ENCODE measurements at places on chromosomes 11 and 22.

- DNase-seq = no peak
Observed at GRCh38 chr11:57313788-57314135, 11.0 kb downstream of the TNKS1BP1 start.

DNA sequence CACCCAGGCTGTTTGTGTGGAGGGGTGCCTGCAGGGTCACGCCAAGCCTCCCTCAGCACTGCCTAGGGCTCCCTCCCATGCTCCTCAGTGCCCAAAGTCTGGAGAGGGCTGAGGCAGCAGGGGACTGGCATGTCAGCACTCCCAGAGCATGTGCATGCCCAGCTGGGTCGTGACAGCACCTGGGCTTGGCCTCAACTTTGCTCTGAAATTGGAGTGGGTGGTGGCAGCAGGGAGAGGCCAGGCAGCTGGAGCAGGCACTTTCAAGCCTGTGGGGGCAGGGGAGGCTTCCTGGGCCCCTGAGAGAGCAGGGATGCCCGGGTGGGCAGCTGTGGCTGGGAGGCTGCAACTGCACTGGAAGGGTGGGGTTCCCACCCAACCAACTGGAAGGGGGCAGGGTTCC lies 35.6 kb upstream of the DDX10 start:
- DNase-seq = no peak

GRCh38 chr11:2222451-2222850 lies 47.9 kb downstream of the ASCL2 start:
- no peak for DNase-seq

GRCh38 chr22:39839917-39840510 lies 53.5 kb downstream of the ENTHD1 start:
- peak; percentile 32 for DNase-seq

DNA sequence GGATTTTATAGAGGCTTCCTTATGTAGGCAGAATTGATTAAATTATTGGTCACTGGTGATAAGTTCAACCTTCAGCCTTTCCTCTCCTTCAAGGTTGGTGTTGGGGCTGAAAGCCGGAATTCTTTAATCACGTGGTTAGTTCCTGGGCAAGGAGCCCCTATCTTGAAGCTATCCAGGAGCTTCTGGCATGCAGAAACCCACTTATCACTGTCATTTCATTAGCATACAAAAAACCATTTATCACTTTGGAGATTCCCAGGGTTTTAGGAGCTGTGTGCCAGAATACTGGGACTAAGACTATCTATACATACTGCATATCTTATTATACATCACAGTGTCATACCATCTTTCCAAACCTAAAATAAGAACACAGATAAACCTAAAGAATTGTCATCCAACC lies 18.5 kb upstream of the MED17 start:
- DNase-seq = no peak

- DNase-seq = no peak
Observed at GRCh38 chr11:119030029-119030328, 698 bp downstream of the SLC37A4 start.

- DNase-seq = no peak
Observed at GRCh38 chr22:50676661-50677492, 4.3 kb downstream of the SHANK3 start.

- no peak for DNase-seq
Observed at GRCh38 chr11:129298988-129299387, 76.7 kb upstream of the BARX2 start.

DNA sequence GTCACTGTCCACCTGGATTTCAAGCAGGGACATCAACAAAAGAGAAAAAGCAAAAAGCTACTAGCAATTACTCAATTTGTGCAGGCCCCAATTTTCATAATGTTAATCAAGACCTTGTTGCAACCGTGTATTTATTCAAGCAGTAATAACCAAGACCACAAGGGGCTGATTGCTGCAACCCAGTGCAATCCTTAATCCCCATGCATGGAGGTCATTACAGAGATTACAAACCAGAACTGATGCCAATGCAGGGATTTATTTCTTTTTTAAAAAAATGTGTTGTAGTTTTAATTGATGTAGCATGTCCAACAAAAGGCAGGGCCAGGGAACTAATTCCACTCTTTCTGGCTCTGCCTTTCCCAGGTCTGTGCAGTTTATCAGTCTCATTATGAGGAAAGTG lies 18.4 kb downstream of the TECTA start:
- DNase-seq = no peak

DNA sequence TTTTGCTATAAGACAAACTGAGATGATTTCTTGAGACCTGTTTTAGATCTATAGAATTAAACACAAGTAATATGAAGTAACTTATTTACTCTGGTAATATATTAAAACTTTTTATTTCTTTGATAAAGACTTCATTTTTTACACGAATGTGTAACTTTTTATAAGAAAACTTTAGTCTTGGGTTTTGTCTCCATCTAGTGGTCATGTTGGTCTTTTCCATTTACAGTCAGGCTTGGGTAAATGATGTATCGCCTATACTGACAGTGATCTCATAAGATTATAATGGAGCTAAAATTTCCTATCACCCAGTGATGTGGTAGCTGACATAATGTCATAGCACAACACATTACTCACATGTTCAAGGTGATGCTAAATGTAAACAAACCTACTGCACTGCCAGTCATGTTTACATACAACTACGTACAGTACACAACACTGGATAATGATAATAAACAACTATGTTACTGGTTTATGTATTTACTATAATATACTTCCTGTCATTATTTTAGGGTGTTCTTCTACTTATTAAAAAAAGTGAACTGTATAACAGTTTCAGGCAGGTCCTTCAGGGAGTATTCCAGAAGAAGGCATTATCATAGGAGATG lies 7.5 kb upstream of the C11orf97 start:
- peak; percentile 73 for DNase-seq

DNA sequence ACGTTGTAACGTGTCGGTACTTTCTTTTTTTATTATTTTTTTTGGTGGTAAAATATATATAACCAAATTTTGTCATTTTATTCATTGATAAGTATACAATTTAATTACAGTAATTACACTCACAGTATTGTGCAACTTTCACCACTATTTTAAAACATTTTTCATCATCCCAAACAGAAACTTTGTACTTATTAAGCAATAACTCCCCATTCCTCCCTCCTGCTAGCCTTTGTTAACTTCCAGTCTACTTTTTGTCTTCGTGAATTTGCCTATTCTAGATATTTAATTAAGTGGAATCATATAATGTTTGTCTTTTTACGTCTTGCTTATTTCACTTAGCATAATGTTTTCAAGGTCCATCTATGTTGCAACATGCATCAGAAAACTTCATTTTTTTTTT lies 58.5 kb downstream of the STIM1 start:
- no peak for DNase-seq

DNA sequence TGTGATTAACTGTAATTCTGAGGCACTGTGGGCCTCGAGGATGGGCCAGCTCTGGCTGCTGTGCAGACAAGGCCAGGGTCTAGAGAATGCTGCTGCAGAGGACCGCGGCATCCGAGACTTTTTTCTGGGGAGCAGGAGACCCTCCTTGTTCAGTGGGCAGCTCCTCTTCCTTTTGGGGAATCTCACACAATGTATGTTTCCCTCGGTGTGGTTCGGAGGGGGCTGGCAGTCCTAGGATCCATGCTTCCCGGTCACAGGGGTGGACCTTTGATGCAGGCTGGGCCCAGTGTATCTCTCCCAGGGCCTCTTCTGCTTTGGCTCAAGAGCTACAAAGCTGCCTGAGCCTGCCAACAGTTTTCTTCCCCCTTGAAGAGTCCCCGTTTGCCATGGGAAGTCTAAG lies 31.5 kb downstream of the MYEOV start:
- no peak for DNase-seq

DNA sequence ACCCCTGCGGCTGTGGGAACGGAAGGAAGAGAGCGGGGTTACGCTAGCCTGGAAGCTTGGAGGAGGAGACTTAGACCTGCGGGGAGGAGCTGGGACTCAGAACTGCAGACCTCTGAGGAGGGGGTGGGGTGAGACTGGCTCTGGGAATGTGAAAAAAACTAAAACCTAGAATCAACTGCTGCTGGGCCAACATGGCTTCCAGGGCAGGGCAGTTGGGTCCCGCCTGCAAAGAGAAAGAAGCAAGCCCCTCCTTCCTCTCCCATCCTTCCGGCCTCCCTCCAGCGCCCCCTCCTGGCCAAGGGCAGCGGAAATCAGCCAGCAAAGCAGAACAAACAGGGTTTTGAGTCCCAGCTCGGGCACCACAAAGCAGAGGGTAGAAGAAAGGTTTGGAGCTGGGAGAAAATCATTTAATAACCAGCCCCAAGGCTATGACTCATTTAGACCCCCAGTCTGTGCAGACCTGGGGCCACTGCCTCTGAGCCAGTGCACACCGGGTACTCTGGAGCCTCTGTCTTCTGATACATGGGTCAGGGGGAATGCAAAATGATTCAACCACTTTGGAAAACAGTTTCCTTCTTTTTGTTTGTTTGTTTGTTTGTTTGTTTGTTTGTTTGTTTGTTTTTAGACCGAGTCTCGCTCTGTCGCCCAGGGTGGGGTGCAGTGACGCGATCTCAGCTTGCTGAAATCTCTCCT lies 7.3 kb upstream of the NCF4 start:
- peak; percentile 71 for DNase-seq

DNA sequence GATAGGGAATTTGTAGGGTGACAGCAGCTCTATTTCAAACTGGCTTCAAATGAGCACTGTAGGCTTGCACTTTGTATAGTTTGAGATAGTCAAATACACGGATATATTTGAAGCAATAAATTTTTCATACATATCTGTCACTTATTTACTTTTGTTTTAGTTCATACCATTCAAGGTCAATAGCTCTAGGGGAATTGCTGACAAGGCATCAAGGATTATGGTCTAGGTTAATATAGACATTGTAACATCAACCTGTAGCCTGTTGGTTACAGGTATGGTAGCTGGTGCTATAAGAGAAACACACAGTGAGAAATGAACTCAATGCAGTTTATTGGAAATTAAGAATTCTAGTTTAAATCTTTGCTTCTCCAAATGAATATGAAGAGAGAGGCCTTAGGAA lies 267.6 kb downstream of the SOX6 start:
- no peak for DNase-seq

- no peak for DNase-seq
Observed at GRCh38 chr11:103648670-103649400, 387.6 kb upstream of the DDI1 start.

- DNase-seq = no peak
Observed at GRCh38 chr22:42743501-42743991, 22.9 kb upstream of the A4GALT start.

GRCh38 chr11:60703374-60703773 lies 4.0 kb downstream of the MS4A8 start:
- no peak for DNase-seq

- no peak for DNase-seq
Observed at GRCh38 chr11:86592047-86592591, 80.3 kb downstream of the ME3 start.

DNA sequence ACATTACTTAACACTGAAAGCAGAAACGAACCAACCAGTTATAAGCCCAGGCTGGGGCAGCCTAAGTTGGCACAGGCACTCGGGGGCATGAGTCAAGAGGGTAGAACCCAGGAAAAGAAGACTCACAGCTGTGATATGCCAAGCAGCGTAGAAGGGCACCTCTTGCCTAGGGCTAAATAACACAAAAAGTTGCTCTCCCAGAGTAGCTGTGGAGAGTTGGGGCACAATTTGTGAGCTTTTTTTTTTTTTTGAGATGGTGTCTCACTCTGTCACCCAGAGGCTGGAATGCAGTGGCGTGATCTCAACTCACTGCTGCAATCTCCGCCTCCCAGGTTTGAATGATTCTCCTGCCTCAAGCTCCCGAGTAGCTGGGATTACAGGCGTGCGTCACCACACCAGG lies 8.8 kb downstream of the CLMP start:
- no peak for DNase-seq

GRCh38 chr11:34363363-34364084 lies 5.7 kb upstream of the ABTB2 start:
- no peak for DNase-seq

DNA sequence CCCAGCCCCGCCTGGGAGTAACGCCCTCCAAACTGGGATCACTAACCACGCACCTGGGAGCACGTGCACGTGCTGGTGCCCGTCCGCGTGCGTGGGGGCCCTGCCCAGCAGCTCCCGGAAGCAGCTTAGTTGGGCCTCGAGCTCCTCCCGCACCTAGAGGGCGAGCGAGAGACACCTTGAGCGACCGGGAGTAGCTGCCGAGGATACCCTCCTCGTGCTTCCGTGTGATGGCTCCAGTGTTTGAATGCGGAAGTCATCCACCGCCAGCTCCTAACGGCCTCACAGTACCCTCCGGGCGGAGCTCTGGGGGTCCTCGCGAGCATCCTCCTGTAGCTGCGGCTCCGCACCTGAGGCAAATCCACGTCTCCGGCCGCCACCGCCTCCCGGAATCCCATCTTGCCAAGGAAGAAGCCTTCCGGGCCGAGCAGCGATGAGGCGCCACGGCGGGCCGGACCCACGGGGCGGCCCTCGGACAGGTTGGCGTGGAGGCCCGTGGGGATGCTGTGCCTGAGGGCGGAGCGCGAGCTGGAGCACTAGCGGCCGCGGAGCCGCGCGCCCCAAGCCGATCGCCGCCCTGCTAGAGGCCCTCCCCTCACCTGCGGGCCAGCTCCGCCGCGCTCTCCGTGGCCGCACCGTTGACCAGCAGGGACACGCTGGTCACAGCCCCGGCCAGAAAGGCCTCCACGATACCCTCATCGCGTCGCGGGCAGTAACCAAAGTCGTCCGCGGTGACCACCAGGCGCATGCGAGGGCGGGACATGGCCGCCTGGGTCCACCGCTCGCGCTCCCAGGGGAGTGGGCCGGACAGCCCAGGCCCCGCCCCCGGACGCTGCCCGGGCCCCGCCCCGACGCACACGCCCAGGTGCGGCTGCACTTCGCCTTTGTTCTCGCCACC lies at the start of gene YDJC:
YDJC (minus strand) TSS at position 768 of the 895 bp plus-strand sequence; CDS start at position 760, 8 bp downstream.
- peak; percentile 91 for DNase-seq

- DNase-seq = no peak
Observed at GRCh38 chr22:45889539-45890350, 87.2 kb downstream of the WNT7B start.

DNA sequence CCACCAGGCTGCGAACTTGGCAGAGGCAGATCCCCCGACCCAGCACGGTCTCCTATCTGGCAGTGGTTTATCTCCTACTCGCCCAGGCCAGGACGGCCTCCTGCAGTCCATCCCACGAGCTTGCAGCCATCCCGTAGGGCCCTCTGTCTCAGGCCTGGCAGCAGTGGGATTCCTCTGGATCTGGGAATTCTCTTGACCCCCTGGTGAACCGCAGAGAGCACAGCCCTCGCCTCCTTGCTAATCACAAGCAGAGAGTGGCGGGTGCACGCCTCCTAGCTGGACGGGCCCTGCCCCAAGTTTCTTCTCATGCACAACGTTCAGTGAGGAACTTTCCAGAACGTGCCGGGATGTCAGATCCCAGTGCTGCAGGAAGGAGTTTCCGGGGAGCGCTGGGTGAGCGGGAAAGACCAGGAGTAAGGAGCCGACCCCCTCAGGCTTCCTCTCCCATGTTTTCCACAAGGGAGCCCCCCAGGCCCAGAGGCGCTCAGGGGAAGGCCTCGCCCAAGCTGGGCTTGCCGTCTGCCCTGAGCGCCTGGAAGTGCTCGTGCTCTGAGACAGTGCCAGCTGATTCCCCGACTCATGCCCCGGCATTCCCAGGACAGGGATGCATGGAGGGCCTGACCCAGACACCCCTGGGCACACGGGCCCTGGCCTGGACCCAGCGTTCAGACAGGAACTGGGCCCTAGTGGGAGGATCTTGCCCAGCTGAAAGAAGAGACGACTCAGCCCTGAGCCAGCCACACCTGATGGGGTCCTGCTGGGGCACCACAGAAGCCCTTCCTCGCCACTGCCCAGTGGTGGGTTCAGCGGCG lies 24.6 kb downstream of the IGF2 start:
- DNase-seq = no peak

Measured in hematopoietic multipotent progenitor cell treated with erythropoietin and hydrocortisone succinate and interleukin-3 and kit ligand, for 15 days (in vitro differentiated cells).